ENCODE measurements at places on chromosomes 1 and 21. TPM values are rescaled to one million over a fixed set of nuclear protein-coding genes. Genes with fewer than 3 reads are reported as not detected.

GRCh38 chr1:178587096-178587495 lies 74.2 kb downstream of the TEX35 start:
- no peaks in the 10 kb centered on the region for H3K27me3 ChIP-seq
- no peak overlapping the region for H3K27ac ChIP-seq
- no peaks in the 10 kb centered on the region for H3K4me1 ChIP-seq
- no peak for DNase-seq

- no peak overlapping the region for H3K4me3 ChIP-seq
- no peaks in the 10 kb centered on the region for H3K27me3 ChIP-seq
- H3K36me3 ChIP-seq: no peaks in the 10 kb centered on the region
- no peak for DNase-seq
- peaks cover 42% of the 10 kb centered on the region for H3K4me1 ChIP-seq
Measured at GRCh38 chr1:28646040-28646439, 2.4 kb upstream of the RNU11 start.

FCMR gene
- 554 TPM for total RNA-seq

SPATA21 gene
- not detected for total RNA-seq

DTL gene
- total RNA-seq: 0.15 TPM
